ENCODE measurements at places on chromosomes 12 and 14. TPM values are rescaled to one million over a fixed set of nuclear protein-coding genes. Genes with fewer than 3 reads are reported as not detected.

Gene ESRRB
- not detected for total RNA-seq

Gene RNF212B
- total RNA-seq: not detected

Gene TDRD9
- total RNA-seq: 0.50 TPM

Gene ISM2
- not detected for total RNA-seq

Gene TCL1B
- not detected for total RNA-seq

Gene RPS26
- 125 TPM for total RNA-seq

Gene TBC1D30
- total RNA-seq: 0.26 TPM

Gene TSPAN8
- under 0.01 TPM for total RNA-seq

All from fibroblast of lung (primary cell).